ENCODE measurements at places on chromosomes 7 and 10.

- DNase-seq, result peak; percentile 60
These were observed 48.7 kb upstream of the ZMIZ1 start for GRCh38 chr10:79020015-79020491.

DNA sequence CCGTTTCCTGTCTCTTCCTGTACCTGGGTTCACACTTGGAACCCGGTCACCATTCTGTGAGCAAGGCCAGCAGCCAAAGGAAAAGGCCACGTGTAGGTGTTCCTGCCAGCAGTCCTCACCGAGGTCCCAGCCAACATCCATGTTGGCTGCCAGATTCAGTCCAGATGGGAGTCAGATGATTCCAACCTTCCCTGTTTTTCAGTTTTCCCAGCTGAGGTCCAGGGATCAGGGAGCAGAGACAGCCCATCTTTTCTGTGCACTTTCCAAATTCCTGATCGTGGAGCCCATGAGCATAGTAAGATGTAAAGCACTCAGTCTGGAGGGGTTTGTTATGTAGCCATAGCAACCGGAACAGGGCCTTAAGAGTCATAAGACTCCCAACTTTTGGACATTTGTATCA is 3.9 kb upstream of the PVRIG start:
- DNase-seq, result peak; percentile 73

DNA sequence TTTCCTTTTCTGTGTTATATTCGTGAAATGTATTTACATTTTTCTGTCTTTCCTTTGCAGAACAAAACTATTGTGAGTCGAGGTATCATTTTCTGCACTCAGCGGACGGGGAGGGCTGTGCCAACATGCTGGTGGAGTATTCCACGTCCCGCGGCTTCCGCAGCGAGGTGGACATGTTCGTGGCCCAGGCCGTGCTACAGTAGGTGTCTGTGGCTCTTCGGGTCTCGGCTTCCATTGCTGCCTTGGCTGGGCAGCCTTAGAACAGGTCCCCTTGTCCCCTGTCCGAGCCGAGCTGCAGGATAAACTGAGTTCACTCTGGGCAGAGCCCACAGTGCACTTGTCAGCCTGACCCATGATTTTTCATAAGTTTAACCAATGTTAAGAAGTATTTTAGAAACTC is 14.5 kb downstream of the GET4 start:
- DNase-seq, result no peak

DNA sequence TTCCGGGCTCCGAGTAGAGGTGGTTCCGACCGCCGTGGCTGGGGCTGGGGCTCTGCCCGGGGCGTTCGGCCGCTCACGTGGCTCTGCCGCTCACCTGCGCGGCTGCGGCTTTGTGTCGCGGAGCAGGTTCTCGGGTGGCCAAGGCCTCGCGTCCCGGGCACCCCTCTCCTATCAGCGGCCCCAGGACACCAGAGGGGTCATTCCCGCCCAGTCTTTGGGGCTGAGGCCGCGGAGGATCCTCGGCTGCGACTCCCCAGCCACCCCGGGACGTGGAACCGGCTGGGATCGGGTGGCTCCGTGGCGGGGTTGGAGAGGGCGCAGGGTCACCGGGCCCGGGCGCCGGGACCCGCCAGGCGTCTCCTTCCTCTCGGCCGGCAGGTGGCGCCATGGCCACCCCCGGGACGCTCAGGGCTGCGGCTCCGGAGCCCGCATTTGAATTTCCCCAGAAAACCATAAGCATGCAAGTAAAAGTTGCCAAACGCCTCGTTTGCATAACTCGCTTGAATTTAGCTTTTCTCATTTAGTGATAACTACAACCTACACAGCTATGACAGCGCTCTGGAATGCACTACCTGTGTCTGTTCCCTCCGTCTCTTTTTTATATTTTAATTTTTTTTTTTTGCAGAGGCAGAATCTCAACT is 1.2 kb downstream of the COL26A1 start:
- peak; percentile 75 for DNase-seq

DNA sequence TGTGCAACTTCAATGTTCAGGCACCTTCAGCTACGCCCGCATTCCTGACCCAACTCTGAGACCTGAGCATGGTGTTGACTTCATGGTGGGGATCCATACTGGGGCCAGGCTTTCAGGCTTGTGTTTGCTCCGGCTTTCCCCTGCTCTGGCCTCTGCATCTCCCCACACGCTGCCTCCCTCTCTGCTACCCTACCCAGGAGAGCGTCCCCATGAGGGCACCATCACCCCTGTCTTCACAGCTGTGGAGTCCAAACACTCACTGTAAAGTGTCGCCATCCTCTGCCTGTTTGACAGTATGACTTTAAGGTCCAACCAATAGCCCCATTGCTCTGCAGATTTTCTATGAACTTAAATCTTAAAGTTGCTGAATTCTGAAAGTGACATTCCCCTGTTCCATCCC is 199.0 kb upstream of the GRB10 start:
- no peak for DNase-seq

- no peak for DNase-seq
These were observed 229.0 kb downstream of the STK31 start for GRCh38 chr7:23938937-23939552.

GRCh38 chr7:140640060-140640637 is 464 bp downstream of the DENND2A start:
- peak; percentile 71 for DNase-seq

GRCh38 chr7:2666588-2667250 is 21.3 kb upstream of the AMZ1 start:
- DNase-seq, result no peak

DNA sequence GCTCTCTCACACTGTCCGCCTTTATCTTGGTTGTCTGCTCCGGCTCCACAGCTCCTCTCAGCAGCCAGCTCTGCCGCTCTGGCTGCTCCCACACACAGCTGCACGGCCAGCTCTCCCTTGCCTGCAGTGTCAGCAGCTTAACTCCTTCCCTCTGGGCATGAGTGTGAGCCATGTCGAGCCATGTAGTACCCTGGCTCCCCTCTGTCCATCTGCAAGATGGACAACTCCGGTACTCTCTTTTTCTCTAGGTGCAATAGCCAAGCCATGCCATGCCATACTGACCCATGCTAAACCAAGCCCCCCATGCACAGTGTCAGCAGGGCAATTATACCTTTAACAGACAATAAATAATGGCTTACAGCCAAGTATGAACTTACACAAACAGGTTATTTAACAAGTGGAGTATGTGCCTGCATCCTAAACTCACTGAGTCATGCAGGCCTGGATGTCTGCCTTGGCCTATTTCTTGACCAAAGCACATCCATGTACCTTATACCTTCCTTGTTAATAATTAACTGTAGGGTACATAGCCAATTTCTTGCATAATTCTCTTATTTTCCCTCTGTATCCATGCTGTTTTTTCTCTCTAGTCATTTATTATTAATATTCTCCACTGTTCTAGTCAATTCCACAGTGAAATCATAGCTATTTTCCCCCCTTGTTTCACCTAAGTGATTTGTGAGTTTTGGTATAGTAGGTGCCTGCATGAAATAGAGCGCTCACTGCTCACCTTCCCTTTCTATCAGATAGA is 170.9 kb downstream of the CDK14 start:
- peak; percentile 61 for DNase-seq

DNA sequence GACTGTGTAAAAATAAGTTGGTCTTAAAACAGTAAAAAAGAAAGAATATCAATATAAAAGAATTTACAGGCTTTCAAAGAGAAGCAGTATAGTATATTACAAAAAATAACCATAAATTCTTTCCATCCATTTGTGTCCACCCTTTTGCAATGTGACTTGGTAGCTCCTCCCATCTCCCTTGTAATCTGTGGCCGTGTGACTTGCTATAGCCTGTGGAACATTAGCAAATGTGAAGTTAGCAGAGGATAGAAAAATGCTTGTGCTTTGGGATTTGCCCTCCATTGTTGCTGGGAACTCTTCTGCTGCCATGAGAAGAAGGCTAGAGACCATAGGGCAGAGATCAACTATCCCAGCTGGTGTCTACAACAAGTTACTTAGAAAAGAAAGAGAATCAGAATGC is 30.2 kb downstream of the KLHL7 start:
- DNase-seq, result no peak

GRCh38 chr7:3415861-3416312 is 114.8 kb downstream of the SDK1 start:
- DNase-seq, result no peak

DNA sequence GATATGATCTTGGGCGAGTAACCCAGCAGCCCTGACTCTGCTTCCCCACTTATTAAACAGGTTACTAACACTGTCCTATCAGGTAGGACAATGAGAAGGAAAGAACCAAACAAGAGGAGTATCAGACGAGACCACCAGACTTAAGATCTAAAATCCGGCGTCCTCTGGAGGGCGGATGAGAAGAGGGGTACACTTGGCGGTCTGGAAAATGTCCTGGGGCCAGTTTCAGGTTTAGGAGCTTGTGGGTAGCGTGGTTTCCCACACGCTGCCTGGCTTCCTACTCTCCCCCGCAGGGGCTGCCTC is 635 bp downstream of the ZNF32 start:
- DNase-seq, result no peak

- DNase-seq, result no peak
These were observed 43.6 kb upstream of the KLF6 start for GRCh38 chr10:3828404-3829155.

- peak; percentile 25 for DNase-seq
These were observed 2.7 kb downstream of the OPN4 start for GRCh38 chr10:86657011-86657395.

DNA sequence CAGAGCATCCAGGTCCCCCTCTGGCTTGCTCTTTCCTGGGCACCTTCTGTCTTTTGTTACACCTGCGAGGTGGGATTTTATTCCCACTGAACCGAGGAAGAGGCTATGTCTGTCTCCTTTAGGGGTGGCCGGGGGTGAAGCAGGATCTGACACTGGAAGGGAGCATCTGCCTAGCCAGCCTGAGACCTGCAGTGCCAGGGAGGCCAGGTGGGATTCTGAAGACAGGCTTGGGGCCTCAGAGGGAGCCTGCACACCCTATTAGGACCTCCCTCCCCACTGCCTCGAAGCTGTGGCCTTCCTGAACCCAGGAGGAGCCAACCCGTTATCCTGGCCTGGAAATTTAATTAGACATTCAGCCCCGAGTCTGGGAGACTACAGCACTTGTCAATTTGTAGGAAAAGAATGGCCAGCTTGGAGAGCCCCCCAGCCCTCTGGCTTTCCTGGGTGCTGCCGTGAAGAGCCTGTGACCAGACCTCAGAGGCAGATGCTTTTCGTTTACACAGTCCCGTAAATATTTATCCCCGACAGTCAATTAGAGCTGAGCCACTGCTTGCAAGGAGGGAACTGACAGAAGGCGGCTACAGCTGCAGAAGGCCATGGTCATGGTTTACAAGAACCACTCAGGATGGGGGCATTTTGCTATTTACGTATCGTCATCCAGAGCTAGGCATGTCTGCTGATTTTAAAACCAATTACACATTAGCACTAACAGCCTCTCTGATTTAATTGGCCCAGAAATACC is 19.7 kb downstream of the CHAT start:
- DNase-seq, result no peak

- DNase-seq, result no peak
These were observed 183.9 kb downstream of the LRRN3 start for GRCh38 chr7:111274857-111275256.

- no peak for DNase-seq
These were observed 214.3 kb downstream of the NRG3 start for GRCh38 chr10:82089327-82089726.

- DNase-seq, result no peak
These were observed 22.8 kb downstream of the SGMS1 start for GRCh38 chr10:50600831-50601477.

DNA sequence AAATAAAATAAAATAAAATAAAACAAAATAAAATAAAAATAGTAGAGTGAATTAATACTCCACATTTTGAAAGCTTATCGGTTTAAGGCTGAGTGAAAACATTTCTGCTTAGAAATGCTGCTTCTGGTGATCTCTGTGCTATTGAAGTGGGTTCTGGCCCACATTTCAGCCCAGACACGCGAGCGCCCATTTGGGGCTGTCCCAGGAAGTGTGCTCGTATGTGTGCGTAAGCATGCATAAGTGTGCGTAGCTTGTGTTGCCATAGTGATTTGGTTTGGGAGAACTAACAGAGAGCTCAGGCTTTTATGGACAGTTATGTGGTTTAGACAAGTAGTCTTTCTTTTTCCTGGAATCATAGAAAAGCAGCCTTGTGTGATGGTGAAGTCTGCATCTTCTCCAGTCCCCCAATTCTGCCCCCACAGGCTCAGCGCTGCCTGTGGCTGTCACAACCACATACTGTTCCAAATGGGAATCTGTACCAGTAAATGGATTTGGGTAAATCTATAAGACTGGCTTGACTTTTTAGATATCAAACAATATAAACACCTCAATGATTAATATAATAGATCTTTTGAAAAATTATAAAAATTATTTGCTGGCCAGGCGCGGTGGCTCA is 29.8 kb upstream of the PURB start:
- DNase-seq, result no peak

DNA sequence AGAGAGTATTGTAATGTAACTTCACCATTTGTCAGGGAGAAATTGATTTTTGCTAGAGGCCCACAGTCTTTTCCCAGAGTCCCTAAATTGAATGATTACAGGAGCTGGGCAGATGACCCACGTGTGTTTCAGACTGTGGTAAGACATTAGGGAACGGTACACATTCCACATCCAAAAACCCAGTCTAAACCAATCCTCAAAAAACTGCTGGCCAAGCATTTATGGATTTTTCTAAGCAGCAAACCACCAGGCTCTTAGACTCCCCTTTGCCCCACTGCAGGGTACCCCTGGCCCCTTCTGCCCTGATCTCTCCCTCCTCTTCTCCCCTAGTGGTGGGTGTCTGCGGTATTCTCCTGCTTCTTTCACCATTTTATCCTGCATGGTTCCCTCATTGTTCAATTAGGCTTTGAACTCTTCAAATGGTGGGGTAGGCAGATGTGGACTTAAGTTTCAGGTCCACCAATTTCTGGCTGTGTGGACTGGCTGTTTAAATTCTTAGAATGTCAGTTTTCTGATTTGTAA is 135.5 kb upstream of the SORCS3 start:
- DNase-seq, result no peak

DNA sequence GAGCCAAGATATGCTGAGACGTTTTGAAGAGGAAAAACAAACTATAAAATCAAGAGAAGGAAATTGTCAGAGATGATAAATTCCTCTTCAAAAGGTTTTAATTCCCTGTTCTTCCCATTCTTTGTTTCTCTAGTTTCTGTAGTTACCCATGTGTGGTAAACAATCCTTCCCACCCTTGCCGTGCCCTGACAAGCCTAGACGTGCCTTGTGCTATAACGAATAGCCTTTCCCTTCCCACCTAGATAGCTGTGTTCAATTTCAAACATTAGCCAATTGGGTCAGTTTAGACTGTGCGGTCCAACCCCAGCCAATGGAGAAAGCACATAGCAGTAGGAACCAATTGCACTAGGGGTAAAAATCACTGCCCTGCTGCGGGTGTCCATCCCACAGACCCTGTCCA is 138.1 kb downstream of the RALA start:
- no peak for DNase-seq

- no peak for DNase-seq
These were observed 5.2 kb downstream of the IDI2 start for GRCh38 chr10:1020460-1020859.

GRCh38 chr10:55174419-55174818 is 373.4 kb upstream of the PCDH15 start:
- DNase-seq, result no peak
